Neural progenitor cell (in vitro differentiated cells): ENCODE measurements at places on chromosomes 13 and 19. TPM values are rescaled to one million over a fixed set of nuclear protein-coding genes. Genes with fewer than 3 reads are reported as not detected.

Gene SERTAD3
- 15.3 and 27.4 TPM in 2 replicates for total RNA-seq

Gene IGLON5
- 5.4 and 15.8 TPM in 2 replicates for total RNA-seq

Gene PTPRH
- not detected in 2 replicates for total RNA-seq

Gene PNMA8C
- 0.58 and 0.74 TPM in 2 replicates for total RNA-seq

Gene FLT1
- total RNA-seq: 0.37 and 0.47 TPM in 2 replicates

Gene EXOC3L2
- 0.06 TPM in 1 of 2 replicates, not detected in the other for total RNA-seq

Gene ABHD17A
- 20.2 and 87.0 TPM in 2 replicates for total RNA-seq

Gene NLRP9
- not detected in 2 replicates for total RNA-seq

DNA sequence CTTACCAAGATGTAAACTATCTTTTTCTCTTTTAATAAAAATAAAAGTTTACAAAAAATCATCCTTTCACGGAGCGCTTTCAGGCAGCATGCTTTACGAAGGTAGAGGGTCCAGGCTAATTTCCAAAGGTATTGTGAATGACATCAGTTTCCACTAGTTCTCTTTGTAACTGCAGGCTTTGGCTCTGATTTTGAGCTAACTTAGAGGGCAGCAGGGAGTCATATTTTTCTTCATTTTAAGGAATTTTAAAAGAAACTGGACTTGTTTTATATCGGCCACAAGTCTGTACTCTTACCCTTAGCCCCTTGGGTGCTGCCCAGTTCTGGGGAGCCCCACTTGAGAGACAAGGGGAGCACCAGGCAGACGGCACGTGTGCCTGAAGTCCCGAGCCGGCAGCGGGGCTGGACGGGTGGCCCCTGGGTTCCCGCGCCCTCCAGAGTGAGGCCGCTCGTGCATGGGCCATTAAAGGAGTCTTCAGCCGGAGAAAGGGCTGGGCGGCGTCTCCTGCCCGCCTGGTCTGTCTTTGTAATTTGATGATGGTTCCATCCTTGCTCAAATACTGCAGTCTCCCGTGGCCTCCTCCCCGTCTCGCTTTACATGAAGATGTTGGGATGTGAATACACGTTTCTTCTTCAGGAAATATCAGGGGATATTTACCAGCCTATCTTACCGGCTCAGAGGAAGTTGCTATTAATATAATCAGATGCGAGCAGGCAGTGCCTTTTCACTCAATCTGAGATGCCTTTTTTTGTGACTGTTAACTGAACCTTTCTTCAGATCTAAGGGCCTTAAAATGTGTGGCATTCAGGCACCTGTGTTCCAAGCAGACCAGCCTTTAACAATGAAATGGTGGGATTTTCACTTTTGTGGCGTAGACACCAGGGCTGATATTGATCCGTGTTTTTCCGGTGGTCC lies 67.4 kb downstream of the GGACT start:
- H3K36me3 ChIP-seq: no peaks in the 10 kb centered on the region
- peak; percentile 67 for DNase-seq
- H3K4me3 ChIP-seq: no peak overlapping the region
- peaks cover 36% of the 10 kb centered on the region for H3K4me1 ChIP-seq
- H3K27me3 ChIP-seq: no peaks in the 10 kb centered on the region

- no peaks in the 10 kb centered on the region for H3K36me3 ChIP-seq
- no peaks in the 10 kb centered on the region for H3K27me3 ChIP-seq
- no peak for DNase-seq
- no peak overlapping the region for H3K27ac ChIP-seq
- H3K4me3 ChIP-seq: no peak overlapping the region
- H3K4me1 ChIP-seq: peaks cover 43% of the 10 kb centered on the region
Measured at GRCh38 chr13:51643882-51644281, 59.6 kb downstream of the WDFY2 start.

- no peak overlapping the region for H3K27ac ChIP-seq
- no peaks in the 10 kb centered on the region for H3K27me3 ChIP-seq
- no peak overlapping the region for H3K4me3 ChIP-seq
- no peaks in the 10 kb centered on the region for H3K4me1 ChIP-seq
- DNase-seq: peak; percentile 77
- H3K36me3 ChIP-seq: no peaks in the 10 kb centered on the region
Measured at GRCh38 chr13:105410602-105411001, 1124.9 kb downstream of the EFNB2 start.

DNA sequence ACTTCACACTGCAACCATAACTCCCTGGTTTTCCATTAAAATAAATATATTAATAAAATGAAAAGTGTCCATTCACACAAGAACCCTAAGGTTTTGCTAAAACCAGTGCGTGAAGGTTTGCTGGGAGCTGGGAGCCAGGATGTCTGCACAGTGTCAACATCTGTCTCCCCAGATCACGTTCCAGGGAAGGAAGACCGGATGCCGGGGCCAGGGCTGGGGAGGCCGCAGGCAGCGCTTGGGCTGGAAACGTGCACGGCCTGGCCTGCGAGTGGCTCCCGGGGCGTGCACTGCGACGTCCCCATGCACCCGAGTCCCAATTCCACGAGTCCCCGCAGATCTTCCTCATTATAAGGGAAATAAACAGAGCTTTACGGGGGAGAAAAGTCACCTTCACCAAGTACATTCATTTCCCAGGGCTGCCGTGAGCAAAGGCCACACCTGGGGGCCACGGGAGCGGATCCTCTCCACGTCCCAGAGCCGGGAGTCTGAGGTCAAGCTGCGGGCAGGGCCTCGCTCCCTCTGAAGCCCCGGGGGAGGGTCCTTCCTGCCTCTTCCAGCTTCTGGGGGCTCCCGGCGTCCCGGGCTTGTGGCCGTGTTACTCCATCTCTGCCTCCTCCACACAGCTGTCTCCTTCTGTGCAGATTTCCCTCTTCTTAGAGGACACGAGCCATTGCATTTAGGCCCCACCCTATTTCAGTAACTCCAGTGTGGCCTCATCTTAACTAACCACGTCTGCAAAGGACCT lies 12.8 kb downstream of the SHC2 start:
- no peaks in the 10 kb centered on the region for H3K4me1 ChIP-seq
- H3K27ac ChIP-seq: no peak overlapping the region
- H3K27me3 ChIP-seq: no peaks in the 10 kb centered on the region
- no peak for DNase-seq

DNA sequence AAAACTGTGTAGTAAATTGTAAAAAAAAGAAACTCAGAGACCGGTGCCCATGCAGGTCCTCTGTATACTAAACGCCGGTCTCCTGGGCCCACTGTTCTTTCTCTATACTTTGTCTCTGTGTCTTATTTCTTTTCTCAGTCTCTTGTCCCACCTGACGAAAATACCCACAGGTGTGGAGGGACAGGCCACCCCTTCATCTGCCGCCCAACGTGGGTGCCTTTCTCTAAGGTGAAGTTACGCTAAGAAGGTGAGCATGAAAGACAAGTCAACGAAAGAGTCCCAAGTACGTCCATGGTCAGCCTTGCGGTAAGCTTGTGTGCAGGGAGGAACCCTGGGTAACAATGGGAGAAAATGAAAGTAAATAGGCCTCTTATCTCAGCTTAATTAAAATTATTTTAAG lies 48.0 kb upstream of the WASF3 start:
- no peaks in the 10 kb centered on the region for H3K36me3 ChIP-seq
- no peaks in the 10 kb centered on the region for H3K27me3 ChIP-seq
- DNase-seq: no peak

DNA sequence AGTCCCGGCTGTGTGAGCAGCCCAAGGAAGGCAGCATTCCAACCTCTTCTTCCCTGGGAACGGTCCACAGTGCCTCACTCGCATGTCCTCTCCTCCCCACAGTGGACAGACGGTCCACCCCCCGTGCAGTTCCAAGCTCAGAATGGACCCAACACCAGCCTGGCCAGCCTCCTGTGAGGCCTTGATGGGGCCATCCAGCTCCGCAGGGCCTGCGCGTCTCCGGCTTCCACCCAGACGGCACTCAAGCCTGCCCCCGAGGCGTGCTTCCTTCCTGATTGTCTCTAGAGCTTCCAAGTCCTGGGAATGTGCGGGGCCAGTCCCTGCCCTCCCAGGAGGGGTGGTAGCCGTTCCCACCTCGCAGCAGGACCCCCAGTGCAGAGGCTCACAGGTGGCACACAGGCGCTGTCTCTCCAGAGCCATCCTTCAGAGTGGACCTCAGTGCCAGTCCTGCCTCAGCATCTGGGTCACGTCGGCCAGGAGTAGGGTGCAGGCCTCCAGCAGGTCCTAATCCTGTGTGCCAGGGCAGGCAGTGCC lies 35.0 kb downstream of the MAU2 start:
- no peak overlapping the region for H3K27ac ChIP-seq
- DNase-seq: no peak
- H3K36me3 ChIP-seq: no peaks in the 10 kb centered on the region

- H3K27ac ChIP-seq: no peak overlapping the region
- no peaks in the 10 kb centered on the region for H3K4me1 ChIP-seq
- no peaks in the 10 kb centered on the region for H3K27me3 ChIP-seq
Measured at GRCh38 chr13:99486996-99487395, 14.3 kb upstream of the TM9SF2 start.

GRCh38 chr19:13428352-13428751 lies 77.9 kb downstream of the CACNA1A start:
- H3K27me3 ChIP-seq: no peaks in the 10 kb centered on the region
- H3K36me3 ChIP-seq: no peaks in the 10 kb centered on the region
- no peak for DNase-seq

DNA sequence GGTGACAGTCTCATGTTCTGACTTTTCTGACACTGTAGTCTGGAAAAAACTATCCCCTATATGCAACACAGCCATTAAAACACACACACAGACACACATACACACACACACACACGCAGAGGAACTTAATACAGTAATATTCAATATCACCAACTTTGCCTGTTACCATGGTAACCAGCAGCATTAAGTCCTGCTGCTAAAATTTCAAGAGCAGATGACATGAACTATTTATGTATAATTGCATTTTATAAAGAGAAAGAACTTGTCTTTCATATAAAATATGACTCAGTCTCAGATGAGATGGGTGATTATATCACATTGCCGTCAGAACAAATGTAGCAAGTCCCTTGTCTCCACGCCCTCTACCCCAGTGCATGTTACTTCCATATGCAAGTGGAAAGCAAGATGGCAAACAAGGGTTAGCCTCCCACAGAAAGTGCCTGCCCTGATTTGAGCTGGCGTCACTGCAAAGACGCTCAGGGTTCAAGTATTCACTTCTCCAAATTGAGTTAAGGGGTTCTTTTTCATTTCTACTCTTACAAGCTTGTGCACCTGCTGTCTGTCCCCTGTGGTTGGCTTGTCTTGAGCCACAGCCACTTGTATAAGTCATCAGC lies 576.8 kb downstream of the UQCRFS1 start:
- no peaks in the 10 kb centered on the region for H3K27me3 ChIP-seq
- no peaks in the 10 kb centered on the region for H3K36me3 ChIP-seq
- no peak overlapping the region for H3K27ac ChIP-seq
- H3K4me3 ChIP-seq: no peak overlapping the region
- no peaks in the 10 kb centered on the region for H3K4me1 ChIP-seq
- DNase-seq: no peak

DNA sequence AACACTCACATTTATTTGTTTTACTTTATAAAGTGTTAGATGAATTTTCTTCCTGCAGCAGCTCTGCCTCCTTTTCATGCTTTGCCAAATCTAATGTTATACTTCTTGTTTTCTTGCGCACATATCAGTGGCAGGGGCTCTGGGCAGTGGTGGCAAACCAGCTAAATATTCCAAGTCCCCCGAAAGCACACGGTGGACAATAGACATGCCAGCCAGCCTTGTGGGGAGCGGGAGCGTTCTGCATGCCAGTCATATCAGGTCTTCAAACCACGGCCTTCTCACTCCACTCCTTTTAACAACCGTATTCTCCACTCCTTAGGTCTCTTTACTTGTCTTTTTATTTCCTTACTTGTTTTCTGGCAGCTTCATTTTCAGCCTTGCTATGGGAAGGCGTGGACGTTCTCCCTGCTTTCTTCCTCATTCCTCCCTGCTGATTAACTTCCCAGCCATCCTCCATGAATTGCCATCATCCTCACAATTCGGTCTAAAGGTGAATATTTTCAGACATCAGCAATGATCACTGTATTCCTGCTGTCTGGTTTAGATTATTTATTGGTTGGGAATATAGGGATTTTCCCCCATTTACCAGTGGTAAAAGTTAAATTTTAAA lies 77.1 kb upstream of the WASF3 start:
- H3K27ac ChIP-seq: no peak overlapping the region
- no peaks in the 10 kb centered on the region for H3K36me3 ChIP-seq
- H3K4me1 ChIP-seq: peaks cover 15% of the 10 kb centered on the region
- no peaks in the 10 kb centered on the region for H3K27me3 ChIP-seq

DNA sequence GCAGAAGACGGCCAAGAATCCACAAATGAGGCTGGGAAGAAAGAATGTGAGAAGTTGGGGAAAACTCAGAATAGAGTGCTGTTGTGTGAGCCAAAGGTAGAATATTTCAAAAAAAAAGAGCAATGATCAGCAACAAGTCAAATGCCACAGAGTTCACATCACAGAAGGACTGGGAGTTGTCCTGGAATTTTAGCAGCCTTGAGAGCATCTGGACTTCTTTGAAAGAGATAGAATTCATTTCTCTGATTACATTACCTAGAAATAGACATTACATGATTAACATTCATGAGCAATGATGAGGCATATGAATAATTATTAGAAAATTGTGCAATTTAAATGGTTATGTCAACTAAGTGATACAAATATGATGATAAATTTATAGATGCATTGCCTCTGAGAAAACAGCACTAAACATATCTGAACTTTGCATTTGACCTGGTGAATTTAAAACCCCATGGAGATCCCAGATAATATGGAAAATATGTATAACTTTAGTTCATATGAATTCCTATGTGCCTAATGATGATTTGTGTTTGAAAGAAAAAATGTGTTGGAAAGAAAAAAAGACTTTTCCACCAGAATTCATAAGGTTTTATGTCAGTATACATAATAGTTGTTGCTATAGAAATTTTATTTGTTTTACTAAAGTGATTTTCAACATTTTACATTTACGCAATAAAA lies 186.2 kb downstream of the POSTN start:
- DNase-seq: no peak
- no peaks in the 10 kb centered on the region for H3K27me3 ChIP-seq
- no peak overlapping the region for H3K4me3 ChIP-seq
- no peak overlapping the region for H3K27ac ChIP-seq
- no peaks in the 10 kb centered on the region for H3K4me1 ChIP-seq
- H3K36me3 ChIP-seq: no peaks in the 10 kb centered on the region

- H3K27ac ChIP-seq: no peak overlapping the region
- H3K4me1 ChIP-seq: peaks cover 5% of the 10 kb centered on the region
- H3K27me3 ChIP-seq: no peaks in the 10 kb centered on the region
- no peak overlapping the region for H3K4me3 ChIP-seq
Measured at GRCh38 chr13:85528491-85529217, 270.6 kb downstream of the SLITRK6 start.

DNA sequence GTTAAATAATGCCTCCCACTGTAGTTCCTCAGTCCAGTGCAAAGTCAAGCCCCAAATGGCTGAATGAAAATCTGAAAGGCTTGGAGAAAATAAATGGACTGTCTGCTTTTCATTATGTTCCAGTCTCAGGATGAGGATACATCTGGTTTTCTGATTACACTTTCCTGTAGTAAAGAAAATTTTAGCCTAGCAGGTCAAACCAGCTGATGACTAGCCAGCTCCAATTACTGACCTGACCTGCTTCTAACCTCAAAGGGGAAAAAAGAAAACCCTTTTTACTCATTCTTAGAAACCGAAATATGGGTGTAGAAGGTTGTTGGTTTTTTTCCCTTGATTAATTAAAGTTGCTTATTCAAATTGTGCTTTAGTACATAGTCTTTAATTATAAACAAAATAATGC lies 418.4 kb downstream of the EFNB2 start:
- H3K4me3 ChIP-seq: no peak overlapping the region
- no peaks in the 10 kb centered on the region for H3K27me3 ChIP-seq
- no peak overlapping the region for H3K27ac ChIP-seq
- no peaks in the 10 kb centered on the region for H3K36me3 ChIP-seq

GRCh38 chr19:5851302-5851701 lies at the start of gene FUT3:
FUT3 (minus strand) TSS chr19:5851449.
- H3K4me1 ChIP-seq: peaks cover 26% of the 10 kb centered on the region
- H3K27ac ChIP-seq: no peak within 1 kb of the TSS
- DNase-seq: no peak
- H3K36me3 ChIP-seq: no peaks in the 10 kb centered on the region
- H3K4me3 ChIP-seq: no peak within 1 kb of the TSS
